ENCODE measurements at places on chromosomes 2 and 18. TPM values are rescaled to one million over a fixed set of nuclear protein-coding genes. Genes with fewer than 3 reads are reported as not detected.

- DNase-seq: no peak
These were observed 3.8 kb downstream of the ACTG2 start for GRCh38 chr2:73896362-73897239.

DNA sequence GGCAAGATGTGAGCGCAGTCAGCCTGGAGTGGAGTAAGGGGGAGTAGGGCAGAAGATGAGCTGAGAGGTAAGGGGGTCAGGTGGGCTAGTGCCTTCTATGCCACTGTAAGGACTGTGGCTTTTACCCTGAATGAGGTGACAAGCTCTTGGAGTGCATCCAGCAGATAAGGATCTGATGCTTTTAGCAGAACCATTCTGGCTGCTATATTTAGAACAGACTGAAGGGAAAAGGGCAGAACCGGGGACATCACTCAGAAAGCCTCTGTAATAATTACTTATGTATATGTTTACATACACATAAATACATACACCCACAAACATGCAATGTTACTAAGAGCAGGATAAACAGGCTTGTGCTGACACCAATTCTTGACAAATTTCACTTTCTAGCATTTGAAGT, 124.8 kb downstream of the DTNB start:
- no peak for DNase-seq

DNA sequence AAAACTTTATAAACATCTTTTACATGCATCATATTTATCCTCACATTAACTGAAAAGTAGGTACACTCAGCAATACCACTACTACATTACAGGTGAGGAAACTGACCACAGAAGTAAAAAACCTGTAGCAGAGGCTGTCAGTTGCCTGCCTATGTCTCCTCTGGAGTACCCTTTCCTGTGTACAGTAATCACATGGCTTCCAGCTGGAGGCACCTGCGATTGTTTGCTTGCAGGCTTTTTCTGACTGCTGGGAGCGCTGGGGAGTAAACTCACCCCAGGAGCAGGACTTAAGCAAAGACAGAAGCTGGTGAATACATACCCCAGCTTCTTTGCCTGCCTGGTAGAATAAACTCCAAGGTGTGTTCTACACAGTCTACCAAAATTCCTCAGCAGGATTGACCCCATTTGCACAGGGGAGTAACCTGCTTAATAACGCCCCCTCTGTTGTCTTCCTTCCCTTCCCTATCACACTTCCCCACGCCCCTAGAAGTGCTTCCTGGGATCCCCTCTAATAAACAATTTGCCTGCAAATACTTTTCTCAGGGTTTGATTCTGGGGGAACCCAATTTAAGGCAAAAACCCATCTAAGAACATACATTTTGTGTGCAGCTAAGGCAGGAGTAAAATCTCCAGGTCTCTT, 138.9 kb downstream of the PTH2R start:
- DNase-seq: peak; percentile 21

DNA sequence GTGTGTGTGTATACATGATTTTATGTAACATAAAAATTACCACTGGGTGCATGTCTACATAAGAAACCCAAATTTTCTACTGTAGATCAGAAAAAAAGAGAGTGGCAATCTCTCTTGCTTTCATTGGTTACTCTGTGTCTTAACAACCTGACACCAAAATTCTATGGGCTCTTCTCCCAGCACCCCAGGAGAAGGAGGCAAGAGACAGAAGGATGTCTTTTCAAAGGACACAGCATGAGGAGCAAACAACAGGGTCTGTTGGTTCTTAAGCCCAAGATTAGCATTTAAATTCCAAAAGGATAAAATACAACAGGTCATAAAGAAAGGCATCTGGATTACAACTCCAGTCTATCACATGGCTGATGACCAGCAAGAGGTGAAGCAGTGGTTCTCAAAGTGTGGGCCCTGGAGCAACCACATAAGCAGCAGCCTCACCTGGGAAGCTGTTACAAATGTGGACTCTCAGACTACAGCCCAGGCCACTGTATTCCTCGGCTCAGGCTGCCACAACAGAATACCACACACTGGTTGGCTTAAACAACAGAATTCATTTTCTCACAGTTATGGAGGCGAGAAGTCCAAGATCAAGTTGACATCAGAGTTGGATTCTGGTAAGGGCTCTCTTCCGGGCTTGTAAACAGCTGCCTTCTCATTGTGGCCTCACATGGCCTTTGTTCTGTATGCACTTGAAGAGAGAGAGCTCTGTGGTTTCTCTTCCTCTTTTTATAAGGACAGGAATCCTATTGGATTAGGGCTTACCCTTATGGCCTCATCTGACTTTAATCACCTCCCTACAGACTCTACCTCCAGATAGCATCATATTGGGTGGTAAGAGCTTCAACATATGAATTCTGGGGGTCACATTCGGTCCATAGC, 79.8 kb upstream of the RNF152 start:
- DNase-seq: no peak

GRCh38 chr2:176172007-176172894, 15.1 kb downstream of the HOXD3 start:
- no peak for DNase-seq

DNA sequence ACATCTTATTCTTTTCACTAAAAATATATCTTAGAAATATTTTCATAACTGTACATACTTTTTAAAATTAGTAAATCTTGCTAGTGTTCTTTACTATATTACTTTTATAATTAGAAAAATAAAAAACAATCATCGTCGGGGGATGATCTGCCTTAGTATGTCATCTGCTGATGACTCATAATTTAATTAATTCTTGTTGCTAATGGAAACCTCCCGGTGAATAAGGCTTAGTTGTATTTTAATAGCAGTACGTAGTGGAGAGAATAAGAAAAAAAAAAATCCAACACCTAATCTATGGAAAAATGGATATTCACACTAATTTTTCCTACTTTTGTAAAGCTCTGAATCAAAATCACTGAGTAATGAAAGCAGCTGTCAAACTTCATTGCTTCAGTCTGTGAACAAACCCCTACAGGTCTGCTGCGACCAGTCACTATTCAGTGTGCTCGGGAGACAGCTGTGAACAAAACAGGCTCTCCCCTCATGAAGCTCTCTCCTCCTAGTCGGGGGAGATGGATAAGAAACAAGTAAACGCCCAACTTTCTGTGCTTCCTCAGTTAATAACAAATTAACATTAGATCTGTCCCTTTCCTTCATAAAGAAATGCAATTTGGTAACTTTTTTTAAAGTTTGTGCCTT, 97.4 kb upstream of the UPP2 start:
- DNase-seq: no peak

Gene RBM44
- 1.2 TPM for total RNA-seq

DNA sequence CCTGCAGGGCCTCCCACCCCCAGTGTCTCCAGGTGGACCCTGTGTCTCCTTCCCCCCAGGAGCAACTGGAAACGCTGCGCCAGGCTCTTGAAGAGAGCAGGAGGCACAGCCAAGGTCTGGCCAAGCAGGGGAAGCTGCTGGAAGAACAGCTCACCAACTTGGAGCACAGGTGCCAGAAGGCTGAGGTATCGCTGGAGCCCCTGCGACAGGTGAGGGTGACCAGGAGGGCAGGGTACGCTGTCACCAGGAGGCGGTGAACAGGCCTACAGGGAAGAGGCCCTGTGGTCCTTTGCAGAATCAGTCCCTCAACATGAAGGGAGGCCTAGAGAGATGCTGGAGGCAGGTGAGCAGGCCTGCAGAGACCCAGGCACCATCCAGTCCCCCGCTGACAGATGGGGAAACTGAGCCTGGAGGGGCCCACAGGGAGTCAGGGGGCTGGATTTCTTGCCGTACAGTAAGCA, 15.6 kb upstream of the SNED1 start:
- no peak for DNase-seq

- no peak for DNase-seq
These were observed 214.1 kb downstream of the RDH14 start for GRCh38 chr2:18346344-18346743.

DNA sequence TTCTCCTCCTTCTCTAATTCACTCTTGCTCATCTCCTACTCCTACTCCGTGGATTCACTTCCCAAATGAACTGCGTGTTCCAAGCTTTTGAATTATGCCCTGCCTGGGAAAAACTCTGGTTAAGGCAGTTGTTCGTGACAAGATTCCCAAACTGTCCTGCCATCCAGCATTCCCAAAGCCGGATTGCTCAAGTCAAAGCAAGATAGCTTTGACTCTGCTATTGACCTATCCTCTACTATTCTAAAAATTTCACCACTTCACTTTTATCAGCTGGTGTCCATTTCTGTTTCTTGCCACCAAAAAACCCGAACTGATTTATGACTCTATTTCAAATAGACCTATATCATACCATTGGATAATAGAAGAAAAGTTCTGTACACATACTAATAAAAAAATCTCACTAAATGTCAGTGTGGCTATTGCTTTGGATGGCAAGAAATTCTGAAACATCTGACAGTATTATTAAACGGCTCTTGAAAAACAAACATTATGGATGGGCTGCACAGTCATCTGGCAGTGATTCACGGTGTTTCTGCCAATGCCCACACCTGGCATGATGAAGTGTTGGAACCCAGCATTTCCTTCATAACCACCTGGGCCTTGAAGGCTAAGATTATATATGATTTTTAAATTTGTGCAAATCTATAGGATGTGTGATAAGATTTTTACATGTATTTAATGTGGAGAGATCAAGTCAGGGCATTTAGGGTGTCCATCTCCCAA, 87.4 kb downstream of the NCKAP5 start:
- no peak for DNase-seq

DNA sequence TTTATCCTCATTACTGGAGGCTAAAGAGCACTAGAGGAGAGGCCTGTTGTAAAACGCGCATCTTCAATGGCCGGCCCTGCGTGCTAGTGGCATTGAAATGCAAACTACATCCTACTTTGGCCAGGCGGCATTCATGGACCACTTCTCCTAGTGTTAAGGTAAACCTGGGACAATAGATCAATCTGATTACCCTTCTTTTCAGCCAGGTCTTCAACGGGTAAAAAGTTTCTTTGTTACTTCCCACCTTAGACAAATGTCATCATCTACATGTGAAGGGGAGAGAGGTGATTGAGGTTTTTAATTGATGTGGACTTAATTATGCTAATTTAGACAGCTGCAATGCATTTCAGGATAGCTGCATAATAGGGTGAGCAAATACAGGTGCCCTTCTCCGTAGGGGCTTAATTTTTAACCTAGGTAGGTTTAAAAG, 628.0 kb downstream of the ZEB2 start:
- DNase-seq: no peak

DNA sequence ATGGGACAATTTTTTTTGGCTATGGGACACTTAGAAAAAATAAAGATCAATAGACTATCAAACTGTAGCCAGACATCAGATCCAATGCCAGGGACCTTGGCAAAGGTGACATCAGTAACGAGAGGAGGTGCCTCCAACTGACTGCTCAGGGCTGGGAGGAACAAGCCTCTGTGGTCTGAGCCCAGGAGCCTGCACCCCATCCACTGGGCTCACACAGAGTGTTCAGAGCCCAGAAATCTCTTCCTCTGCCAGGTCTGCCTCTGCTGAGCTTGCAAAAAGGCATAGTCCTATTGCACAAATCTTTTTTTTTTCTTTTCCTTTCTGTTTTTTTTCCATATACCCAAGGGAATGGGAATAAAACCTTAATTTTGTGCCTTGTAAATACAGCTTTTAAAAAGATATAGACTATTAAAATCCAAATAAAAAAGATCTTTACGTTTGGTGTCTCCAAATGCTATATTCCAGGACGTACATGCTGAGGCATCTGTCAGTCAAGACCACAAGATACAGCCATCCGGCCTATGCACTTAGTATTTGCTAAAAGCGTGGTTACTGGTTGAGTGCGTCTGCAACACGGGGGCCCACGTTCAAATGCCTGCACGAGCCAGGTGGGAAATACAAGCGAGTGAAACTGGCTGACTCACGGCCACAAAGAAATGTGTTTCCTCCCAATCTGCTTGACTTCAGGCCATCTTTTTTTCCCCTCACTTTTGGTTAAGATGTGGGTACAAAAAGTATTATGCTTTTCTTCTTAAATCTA, 7.8 kb upstream of the ARHGAP25 start:
- peak; percentile 70 for DNase-seq

- DNase-seq: no peak
These were observed 76.6 kb downstream of the CELF4 start for GRCh38 chr18:37489011-37489410.

DNA sequence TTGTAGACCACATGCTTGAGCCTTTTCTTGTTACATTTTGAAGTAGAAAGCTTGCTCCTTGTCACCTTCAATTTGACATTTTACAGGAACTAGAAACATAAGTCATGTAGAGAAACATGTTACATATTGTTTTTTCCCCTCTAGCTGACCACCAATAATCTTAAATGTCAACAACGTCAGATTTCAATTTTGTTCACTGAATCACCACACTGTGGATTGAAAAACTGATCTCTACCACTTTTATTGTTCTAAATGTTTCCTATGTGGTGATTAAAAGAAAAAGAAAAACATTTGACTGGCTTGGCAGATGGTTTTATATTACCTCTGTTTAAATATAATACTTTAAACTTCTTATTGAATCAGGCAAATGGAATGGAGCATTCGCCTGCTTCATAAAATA, 87.7 kb downstream of the DSEL start:
- DNase-seq: no peak

DNA sequence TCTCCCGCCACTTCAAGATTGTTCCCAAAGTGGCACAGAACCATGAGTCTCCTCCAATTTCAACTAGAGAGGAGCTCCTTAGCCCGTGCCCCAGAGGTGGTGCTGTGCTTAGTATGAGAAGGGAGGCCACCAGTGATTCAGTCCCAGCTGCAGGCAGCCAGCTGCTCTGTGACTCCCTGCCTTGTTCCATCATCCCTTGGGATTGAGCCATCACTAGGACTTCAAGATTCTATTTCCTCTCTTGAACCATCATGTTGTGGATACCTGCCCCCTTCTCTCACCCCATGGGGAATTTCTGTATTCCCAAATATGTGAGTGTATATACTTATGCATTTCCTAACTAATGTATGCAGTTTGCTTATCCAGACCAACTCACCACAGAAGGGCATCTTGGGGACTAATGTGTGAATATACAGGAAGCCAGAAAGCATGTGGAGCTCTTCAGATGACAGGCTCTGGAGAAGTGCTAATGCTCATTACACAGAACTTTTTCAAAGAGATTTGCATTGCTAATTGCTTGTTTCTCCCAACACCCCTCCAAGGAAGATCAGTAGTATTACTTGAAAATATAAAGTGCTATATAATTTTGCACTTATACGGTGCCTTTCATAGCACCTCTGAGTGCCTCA, 111.0 kb upstream of the MAP3K20 start:
- DNase-seq: no peak

Gene MYO3B
- total RNA-seq: not detected

DNA sequence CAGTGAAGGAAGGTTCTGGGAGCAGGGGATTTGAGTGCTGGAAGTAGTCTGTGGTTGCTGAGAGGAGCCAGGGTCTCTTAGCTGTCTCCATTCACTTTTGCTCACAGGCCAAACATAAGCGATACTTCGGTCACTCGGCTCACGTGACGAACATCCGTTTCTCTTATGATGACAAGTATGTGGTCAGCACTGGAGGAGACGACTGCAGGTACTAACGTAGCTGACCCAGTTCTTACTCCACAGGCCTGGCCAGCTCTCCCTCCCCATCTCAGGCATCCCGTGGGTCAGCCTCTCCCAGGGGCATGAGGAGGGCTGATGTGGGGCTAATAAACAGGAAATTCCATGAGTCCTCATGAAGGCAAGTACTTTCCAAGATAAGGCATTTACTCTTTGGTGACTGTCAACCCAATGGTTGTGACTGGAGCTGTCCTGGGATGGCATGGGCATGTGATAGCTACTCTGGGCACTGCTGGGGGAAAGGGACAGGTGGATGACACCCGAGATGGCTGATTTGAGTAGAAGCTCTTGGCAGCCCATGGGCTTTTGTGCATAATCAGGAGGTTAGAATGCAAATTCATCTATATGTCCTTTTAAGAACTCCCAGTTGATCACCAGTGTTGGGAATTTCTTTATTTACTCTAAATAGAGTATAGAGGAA, 81.6 kb downstream of the RTN4 start:
- no peak for DNase-seq

All from transverse colon (tissue), 4 donors.